Activated CD4-positive, alpha-beta T cell treated with anti-CD3 and anti-CD28 coated beads for 24 hours (primary cell): ENCODE measurements at places on chromosomes 3 and 15.

DNA sequence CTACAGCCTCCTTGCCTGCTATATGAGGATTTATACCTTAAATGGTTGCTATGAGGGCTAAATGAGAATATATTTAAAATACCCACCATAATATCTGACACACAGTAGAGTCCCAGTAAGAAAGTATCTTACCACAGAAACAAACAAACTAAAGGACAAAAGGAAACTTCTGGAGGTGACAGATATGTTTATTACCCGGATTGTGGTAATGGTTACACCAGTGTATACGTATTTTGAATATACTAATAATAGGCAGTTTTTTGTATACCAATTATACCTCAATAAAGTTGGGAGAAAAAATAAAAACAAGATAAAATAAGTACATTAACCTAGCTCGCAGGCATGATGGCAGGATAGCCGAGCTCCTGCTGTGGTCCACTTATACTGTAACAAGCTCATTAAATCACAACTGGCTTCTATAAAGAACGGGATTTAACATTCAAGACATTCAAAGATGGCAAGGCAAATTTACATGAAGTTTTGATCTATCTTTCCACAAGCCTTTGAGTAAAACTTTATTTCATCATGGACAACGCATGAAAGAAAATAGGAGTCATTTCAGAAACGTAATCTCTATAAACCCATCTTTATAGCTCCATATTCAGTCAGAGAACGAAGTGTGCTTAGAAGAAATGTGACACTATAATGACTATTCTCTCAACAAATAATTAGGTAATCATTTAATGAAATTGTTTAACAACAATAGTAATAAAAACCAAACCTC lies 1.5 kb downstream of the RPN1 start:
- DNase-seq = no peak

DNA sequence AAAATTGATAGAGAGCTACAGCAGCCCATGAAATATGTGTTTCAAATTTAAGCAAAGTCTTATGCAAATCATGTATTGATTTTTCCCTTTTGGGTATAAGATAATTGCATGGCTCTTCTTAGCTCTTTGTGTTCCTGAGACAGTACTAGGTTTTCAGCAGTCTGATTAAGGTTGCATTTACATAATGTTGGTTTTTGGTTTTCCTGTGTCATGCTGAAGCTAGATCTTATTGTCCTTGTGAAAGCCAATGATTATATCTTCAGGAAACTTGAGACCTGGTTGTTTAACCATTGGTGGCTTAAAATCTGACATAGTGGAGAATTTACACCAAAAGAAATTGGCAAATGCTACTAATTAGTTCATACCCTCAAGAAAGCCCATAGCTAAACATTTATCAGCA lies 392.6 kb downstream of the ZPLD1 start:
- no peak for DNase-seq

GRCh38 chr3:66553441-66554113 lies 52.8 kb upstream of the LRIG1 start:
- DNase-seq = no peak

- no peak for DNase-seq
These were observed 6.7 kb downstream of the ZIC1 start for GRCh38 chr3:147415874-147416273.

DNA sequence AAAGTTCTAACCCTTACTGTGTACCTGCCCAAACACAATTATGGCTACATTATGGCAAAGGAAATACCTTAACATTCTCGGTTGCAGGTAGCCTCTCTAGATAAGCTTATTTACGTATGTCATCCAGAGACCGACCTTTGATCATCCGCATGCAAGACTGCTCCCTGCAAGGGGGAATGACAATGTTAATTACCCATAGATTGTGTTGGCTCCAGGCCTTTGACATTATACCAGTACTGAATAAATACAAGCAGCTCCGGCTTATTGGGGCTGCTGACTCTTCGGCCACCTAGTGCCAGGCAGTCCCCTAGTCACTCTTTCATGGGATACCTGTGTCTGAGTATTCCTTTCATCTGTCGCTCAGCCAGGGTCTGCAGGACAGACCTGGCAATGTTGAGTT lies 223.5 kb downstream of the DTWD1 start:
- DNase-seq = no peak

GRCh38 chr15:92884436-92885223 lies 15.5 kb upstream of the CHD2 start:
- DNase-seq = no peak

- no peak for DNase-seq
These were observed 13.0 kb downstream of the CPN2 start for GRCh38 chr3:194337965-194338753.

GRCh38 chr3:15325228-15325627 lies 7.2 kb downstream of the SH3BP5 start:
- no peak for DNase-seq

- DNase-seq = no peak
These were observed 23.4 kb downstream of the SPSB4 start for GRCh38 chr3:141074529-141074928.

GRCh38 chr3:118544458-118544857 lies 490.2 kb downstream of the IGSF11 start:
- DNase-seq = no peak

GRCh38 chr3:38823722-38824121 lies 7.7 kb upstream of the SCN10A start:
- no peak for DNase-seq

DNA sequence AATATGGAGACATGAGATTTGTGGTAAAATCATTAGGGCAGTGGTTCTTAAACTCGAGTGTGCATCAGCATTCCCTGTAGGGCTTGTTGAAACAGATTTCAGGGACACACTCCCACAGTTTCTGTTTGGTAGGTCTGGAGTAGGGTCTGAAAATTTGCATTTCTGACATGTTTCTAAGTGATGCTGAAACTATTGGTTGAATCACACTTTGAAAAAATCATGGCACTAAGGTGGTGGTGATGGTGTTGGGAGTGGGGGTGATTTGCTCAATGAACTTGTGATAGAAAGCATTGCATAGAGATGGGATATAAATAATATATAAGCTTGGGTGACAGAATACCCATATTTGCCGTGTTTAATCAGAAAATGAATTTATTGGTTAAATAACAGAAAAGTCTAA lies 11.3 kb downstream of the MITF start:
- DNase-seq = no peak

DNA sequence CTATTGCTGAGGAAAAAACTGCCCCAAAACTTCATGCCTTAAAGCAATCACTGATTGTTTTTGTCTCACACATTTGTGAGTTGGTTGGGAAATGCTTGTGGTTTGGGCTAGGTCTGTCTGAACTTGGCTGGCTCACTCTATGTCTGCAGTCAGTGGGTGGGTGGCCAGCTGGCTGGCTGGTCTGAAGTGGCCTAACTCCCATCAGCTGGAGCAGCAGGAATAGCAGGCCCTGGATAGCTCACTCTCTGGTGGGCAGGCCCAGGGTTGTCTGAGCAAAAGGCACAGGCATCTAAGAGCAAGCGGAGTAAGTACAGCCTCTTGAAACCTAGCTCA lies 37.7 kb upstream of the PRR20G start:
- DNase-seq = no peak

DNA sequence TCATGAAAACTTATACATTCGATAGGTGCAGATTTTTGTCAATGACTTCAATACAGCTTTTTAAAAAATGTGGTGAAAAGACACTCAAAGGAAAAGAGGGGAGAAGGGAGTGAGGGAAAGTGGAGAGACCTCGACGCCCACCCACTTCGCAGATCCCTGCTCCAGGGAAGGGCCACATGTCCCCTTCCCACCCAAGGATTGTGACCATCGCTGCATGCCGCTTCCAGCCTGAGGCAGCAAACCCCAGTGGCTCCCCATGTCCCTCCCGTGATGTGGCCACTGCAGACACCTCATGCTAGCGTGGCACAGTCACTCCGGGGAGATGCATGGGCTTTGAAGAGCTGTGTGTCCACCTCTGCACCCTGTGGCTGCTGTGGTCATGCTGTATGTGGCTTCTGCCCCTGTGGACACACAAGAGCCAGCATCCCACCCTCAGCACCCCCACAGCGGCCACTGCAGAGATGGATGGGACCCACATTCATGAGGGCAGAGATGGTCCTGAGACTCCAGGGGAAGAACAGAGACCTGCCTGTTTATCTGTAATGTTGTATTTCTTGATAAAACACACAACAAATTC lies 230.2 kb downstream of the OCA2 start:
- no peak for DNase-seq

GRCh38 chr3:122947738-122948137 lies 79.8 kb downstream of the SEMA5B start:
- DNase-seq = no peak
